ENCODE measurements at places on chromosomes 2 and 18.

GRCh38 chr18:11981192-11981542 lies at the start of gene IMPA2:
Gene IMPA2, plus strand, starts transcription at chr18:11981507. Its CDS starts 163 bp downstream, at chr18:11981670.
- no peak for DNase-seq

DNA sequence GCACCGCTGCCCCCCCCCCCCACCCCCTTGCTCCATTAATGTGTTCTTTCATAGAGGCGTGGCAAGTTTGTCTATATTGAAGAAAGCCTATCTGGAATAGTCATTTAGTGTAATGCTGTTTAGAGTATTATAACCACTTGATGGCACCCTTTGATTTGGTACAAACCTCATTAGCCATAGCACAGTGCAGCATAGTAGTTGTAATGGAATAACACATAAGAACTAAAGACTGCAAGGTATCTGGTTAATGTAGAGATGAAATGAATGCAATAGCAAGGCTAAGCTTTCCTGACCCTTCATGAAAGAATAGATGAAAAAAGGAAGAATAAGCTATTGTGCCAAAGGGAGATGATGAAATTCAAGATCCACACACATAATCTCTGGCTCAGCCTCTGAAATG lies 81.9 kb downstream of the EHBP1 start:
- no peak for DNase-seq

DNA sequence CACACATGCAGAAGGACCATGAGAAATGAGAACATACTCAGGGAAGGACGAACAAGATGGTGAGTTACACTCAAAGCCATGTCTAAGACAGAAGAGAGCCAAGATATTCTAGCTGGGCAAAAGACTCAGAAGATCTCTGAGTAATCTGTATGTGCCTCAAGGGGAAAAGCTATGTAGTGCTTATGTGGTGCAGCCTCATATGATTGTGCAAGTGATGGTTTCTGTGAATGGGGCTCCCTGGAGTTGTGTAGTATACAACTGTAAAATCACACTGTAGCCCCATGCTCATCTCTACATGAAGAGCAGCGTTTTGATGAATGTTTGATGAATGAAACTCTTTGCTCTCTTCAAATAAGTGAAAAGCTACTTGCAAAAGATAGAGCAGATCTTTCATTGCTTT lies 57.5 kb downstream of the OSR1 start:
- DNase-seq: no peak

DNA sequence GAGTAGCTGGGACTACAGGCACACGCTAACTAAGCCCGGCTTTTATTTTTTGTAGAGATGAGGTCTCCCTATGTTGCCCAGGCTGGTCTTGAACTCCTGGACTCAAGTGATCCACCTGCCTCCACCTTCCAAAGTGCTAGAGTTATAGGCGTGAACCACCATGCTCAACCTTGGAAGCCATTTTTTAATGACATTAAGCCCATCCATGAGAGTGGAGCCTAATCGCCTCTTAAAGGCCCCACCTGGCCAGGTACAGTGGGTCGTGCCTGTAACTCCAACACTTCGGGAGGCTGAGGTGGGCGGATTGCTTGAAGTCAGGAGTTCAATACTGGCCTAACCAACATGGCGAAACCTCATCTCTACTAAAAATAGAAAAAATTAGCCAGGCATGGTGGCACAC lies 41.6 kb upstream of the TFCP2L1 start:
- DNase-seq: peak; percentile 64

GRCh38 chr18:23170137-23170536 lies 34.9 kb downstream of the CABLES1 start:
- DNase-seq: no peak

DNA sequence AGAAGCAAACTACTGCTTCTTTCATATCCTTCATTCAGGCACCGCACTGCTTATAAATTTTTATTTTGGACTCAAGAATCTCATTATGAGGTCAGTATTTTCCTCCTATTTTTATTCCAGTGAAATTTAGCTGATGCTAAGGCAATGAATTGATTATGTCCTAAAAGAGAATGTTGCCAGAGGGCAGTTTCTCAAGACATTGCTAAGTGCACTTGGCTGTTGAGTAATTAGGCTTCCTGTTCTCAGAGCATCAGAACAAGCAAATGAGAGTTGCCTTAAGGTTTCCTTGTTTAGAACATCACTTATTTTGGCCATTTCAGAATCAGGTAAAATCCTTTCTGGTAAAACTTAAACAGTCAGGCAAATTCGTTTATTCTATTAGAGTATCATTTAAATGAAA lies 548.6 kb upstream of the ZEB2 start:
- DNase-seq: no peak

Data from lower leg skin (tissue), 4 donors.